ENCODE measurements at places on chromosomes 11 and 22.

DNA sequence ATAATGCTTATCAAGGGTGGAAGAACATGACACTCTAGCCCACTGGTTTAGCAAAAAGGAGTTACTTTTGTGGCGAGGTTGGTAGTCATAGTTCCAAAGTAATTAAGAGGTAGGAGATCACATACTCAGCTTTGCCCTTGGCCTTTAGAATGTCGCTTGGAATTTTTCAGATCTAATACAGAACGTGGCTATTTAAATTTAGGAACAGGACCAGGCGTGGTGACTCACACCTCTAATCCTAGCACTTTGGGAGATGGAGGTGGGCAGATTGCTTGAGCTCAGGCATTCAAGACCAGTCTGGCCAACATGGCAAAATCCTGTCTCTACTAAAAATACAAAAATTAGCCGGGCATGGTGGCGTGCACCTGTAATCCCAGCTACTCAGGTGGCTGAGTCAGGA, 26.1 kb upstream of the ZNRF3 start:
- no peak for DNase-seq

DNA sequence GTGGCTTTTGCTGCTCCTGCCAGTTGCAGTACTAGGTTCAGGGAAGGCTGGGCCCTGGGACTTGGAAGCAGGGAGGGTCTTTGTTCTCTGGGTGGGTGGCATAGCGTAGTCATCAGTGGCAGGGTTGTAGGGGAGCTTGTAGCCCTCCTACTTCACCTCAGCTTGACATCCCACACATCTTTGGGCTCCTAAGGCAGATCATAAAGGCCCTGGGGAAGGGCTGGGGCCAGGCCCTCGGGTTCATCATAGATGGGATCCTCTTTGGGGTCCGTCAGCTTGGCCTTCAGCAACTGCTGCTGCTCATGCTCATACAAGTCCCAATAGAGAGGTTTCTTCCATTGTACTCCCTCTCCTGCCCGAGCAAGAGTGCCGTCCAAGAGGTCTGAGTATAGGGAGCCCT, 6.0 kb upstream of the PHOX2A start:
- DNase-seq, result no peak

DNA sequence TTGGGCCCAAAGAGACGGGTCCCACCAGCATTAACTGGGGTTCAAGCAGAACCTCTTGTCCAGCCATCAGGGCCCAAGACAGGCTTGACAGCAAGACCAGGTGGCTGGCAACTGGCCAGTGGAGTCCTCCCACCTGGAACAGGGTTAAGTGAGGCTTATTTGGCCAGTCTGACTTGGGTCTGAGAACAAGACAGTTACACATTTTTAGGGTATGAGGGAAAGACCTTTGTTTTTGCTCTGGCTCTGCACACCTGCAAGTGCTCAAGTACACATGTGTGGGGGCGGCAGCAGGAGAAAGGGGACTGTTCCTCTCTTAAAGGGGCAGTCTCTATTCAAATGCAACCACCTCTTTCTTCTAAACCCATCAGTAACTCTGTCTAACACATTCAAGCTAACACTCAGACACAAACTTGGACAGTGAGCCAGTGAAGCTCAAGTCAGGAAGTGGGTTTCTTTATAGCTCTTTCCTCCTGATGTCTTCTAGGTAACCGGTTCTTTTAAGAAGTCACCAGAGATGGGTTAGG, 116.2 kb downstream of the ETS1 start:
- DNase-seq, result no peak

DNA sequence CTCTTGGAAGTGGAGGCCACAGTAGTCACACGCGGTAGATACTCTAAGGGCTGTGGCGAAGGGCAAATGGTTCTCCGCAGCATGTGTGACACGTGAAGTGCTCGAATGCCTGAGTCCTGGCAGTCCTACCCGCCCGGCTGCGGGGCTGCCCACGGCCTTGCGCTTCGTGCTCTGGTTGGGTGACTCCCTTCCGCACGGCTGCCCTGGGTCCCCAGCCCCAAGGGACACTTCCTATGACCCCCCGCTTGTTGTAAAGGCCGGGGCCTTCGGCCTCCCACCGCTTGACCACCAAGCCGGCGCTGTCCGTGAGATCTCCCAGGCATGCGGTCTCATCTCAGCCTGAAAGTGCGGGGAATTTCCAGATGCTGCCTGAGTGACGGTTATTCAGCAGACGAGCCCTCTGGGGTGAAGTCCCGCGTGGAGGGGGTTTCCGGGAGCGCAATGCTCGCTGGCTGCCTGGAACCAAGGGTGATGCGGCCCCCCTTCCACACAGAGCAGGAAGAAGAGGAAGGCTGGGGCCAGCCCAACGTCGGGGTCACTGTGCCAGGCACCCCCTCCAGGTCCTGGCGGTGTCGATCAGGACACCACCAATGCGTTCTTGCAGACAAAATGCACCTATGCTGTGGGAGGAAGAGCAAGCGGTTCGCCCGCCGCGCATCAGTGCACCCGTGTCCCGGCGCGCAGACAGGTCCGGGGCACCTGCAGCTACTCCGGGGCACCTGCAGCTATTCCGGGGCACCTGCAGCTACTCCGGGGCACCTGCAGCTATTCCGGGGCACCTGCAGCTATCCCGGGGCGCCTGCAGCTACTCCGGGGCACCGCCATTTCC, 171.2 kb downstream of the OPCML start:
- DNase-seq, result no peak

GRCh38 chr11:82494988-82495432, 238.7 kb downstream of the FAM181B start:
- no peak for DNase-seq

DNA sequence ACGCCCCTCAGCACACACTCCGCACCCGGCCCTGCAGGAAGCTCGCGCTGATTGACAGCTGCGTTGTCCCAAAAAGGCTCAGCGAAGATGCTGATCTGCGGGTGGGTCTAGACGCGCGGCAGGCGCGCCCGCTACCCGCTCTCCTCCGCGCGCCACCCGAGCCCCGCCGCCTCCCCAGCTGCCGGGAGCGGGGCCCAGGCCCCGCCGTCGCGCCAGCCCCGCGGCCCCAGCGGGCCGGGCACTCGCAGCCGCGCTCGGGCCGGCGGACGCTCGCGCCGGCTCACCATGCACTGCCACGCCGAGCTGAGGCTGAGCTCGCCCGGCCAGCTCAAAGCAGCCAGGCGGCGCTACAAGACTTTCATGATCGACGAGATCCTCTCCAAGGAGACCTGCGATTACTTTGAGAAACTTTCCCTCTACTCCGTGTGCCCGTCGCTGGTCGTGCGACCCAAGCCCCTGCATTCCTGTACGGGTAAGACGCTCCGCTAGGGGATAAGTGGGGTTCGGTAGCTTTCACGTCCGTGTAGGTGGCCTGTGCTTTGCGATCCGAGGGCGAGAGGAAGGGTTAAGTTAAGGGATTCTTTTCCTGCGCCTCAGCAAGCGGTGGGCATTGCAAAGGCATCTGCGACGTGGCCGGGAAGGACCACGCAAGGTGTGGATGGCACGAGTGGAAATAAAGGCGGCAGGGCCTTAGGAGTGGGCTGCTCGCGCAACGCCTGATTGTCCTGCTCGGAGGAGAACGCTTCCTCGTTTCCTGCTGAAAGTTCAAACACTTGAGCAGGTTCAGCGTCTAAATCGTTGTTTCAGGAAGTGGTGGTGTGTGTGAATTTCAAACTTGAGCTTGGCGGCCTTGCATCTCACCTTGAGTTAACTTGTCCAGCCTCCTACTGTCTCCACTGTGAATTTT, at the start of gene BARX2:
TSS of gene BARX2 (plus strand) at position 98 of the 907 bp plus-strand sequence. CDS start at position 286, 188 bp downstream.
- DNase-seq, result peak; percentile 60

DNA sequence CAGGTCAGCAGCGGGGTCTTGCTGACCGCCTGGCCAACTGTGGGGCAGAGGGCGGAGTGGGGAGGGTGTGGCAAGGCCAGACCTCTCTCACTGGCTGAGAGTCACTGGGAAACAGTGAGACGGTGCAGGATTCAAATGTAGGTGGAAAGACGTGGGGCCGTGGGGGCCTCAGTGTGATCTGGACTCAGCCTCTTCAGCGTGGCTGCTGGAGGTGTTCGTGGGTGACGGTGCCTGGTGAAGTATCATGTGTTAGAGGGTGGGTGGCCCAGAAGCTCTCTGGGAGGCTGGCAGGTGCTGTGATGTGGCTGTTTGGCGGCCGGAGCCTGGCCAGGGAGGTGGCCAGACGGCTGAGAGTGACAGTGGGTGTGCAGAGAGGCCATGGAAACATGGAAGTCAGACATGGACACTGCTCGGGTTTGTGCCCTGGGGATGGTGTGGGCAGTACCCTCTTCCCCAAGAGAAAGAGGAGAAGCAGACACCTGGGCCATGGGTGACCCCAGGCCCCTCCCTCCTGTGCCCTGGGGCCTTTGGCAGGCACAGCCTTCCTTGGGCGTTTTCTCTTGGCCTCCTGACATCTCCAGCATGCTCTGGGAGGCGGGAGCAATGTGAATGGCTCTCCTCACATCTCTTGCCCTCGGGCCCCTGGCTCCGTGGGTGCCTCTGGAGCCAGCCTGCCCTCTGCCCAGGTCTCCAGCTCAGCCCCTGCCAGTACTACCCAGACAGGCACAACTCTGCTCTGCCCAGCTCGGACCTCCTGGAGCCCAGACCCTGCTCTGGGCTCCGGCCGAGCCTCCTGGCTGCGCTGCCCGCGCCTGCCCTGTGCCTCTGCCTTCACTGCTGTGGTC, 10.1 kb upstream of the ACR start:
- DNase-seq, result no peak

DNA sequence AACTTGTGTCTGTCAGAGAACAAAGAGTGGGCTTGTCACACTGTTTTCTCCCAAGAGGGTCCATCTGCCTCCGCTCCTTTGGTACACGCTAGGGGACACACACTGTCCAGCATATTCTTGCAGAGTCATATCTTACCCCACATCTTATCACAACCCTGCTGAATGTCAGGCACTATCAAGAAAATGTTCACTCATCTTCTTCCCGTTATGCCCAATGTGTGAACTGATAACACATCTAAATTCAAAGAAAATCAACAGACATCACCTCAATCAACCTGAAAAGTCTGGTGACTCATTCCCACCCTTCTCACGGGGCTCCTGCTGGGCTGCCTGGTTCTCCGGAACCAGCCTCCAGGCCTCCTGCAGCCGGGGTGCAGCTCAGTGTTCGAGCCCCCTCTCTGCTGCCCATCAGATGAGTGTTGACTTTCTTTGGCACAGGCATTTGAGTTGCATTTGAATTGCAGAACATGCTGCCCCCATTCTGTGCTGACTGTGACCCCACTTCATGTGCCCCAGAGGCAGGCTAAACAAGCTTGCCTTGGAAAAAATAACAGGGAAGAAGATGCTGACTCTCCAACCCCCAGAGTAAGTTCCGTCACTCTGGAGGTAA, 19.4 kb downstream of the GRAP2 start:
- DNase-seq, result no peak

DNA sequence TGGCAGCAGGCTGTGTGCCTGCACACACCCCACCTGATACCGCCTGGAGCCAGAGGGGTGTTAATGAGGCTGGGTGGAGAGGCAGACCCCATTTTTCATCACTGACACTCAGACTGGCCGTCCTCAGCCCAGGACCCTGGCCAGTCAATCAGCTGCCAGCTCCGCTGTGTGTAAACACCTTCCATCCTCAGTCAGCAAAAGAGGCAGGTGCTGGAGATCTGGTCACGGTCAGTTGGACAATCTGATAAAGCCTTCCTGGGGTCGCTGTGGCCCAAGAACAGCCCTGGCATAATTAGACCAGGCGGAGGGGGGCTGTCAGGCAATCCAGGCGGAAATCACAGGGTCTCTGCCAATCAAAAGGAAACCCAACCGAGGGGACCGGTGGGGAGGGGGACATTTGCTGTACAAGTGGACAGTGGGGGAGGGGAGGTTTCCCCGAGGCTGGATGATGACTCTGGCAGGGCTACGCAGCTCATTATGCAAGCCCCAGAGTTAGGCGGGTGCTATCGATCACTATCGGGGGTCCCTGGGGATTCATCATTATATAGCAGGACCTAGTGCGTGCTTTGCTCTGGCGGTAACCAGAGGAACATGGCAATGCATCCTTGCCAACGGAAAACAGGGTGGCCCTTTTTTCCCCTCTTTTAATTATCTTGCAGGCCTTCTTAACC, 72.9 kb downstream of the ABTB2 start:
- peak; percentile 99 for DNase-seq

GRCh38 chr11:96964661-96965060, 574.8 kb downstream of the JRKL start:
- DNase-seq, result no peak

GRCh38 chr11:67608486-67608885, 1.8 kb downstream of the NDUFV1 start:
- no peak for DNase-seq

DNA sequence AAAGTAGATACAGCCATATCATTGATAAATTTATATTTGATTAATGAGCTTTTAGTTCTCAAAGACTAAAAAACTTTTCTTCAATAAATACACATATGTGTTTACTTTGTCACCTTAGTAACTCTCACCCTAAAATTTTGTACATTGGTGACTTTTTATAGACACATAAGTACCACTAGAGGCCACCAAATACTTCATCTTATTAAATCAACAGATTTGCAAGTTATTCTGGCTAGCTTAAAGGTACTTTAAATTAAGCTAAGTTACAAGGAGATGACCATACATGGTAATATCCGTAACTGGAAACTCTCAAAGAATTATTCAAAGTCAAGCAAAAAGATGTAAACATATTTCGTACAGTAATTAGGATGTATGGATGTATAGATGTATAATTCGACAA, 112.2 kb downstream of the SBF2 start:
- no peak for DNase-seq

DNA sequence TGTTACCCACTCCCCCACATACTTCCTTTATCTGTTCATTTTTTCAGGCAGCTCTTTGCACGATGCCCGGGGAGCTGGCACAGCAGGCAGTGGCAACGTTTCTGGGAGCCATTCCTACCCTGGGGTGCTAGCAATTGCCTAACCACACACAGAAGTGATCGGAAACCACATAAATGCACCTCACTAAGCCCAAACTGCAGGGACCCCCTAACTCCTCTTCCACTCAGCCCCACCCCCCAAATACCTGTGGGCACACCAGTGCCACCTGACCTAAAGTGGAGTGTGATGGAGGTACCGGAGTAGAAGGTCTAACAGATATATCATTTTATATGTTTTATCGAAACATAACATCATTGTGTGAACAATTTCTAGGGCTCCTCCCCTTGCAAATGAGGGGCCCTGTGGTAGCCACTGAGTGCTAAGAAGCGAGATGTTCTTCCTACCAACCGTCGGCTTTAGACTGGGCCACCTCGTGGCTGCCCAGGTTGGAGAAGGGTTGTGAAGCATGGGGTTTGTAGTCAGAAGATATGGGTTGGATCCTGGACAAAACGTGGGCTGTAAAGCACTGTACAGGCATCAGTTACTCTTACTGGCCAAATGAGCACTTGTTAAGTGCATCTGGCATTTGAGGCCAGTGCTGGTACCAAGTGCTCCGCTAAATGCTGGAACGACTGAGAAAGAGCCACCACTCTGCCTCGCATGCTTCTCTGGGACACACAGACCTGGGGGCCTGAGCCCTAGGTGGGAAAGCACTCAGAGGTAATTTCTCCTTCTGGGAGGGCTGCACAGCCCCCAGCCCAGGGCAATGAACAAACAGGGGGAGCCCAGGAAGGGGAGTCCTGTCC, 2.8 kb downstream of the MRGPRD start:
- no peak for DNase-seq

- DNase-seq, result no peak
Observed at GRCh38 chr11:77497368-77497767, 23.5 kb upstream of the PAK1 start.
